Activated T-cell treated with anti-CD3 and anti-CD28 coated beads for 1 hour (primary cell): ENCODE measurements at places on chromosomes 7 and 10.

- peak; percentile 62 for DNase-seq
These were observed 514.8 kb downstream of the DNAJB6 start for GRCh38 chr7:157851501-157852067.

GRCh38 chr10:132152896-132153580 lies 33.7 kb upstream of the DPYSL4 start:
- no peak for DNase-seq

DNA sequence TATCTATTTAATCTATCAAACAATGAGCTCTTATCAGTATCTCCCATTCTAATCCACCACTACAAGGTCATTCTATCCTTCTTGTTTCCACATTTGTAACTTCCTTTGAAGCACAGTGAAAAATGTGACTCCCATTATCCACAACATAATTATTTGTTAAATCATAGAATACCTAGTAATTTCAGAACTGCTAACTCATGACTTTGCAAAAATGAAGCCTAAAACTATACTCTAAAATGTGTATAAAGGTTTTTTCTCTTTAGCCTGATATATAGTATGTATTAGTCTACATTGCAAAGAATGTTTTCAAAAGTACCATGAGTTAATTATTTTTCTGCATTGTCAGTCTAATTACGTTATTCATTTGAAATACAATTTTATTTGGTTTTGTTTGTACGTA lies 12.0 kb upstream of the MRPS16 start:
- DNase-seq = no peak

- DNase-seq = no peak
These were observed 465.5 kb upstream of the KLF6 start for GRCh38 chr10:4250587-4250887.

GRCh38 chr10:32266979-32267378 lies 80.0 kb downstream of the EPC1 start:
- DNase-seq = no peak

DNA sequence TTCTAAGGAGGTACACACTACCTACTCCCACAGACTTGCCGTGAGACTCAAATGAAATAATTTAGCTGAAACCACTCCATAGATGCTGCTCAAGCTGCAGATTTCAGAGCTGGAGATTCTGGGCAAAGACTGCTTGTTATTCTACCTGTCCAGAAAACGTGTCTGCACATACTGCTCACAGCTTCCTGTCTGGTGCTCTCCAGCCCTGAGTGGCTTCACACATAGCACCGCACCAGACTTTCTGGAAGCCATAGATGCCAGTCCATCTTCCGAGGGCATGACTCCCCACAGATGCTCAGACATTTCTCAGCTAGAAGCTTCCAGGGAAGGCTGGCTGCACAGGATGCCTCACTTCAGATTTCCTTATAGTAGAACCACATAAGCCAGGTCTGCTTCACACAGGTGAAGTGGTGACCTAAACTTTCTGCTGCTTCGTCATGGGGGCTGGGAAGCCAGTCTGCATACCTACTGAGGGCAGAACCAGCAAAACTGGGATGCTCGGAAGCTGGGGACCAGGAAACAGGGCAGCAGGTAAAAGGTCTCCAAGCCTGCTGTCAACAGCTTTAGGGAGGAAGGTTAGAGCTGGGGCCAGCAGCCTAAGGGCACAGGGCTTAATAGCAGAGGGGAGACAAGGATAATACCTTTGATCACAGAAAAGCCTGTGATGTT lies 18.2 kb downstream of the CCDC6 start:
- DNase-seq = no peak

- no peak for DNase-seq
These were observed 34.7 kb upstream of the C10orf71 start for GRCh38 chr10:49264177-49264677.

- DNase-seq = no peak
These were observed 50.3 kb upstream of the MET start for GRCh38 chr7:116621649-116622048.

DNA sequence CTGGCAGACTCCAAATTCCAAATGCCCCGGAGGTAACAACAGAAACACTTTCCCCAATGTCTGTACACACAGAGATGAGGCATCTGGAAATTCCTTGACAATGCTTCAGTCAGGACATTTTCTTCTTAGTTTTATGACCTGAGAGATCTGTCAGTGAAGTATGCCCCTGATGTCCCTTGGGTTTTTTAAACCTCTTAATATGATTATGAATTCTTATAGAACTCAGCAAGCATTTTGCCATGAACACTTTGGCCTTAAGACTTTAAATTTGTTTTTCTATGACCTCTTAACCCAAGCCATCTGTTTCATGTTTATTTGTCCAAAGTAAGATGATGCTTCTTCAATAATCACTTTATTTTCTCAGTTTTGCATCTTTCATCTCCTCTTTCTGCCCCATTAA lies 1206.2 kb downstream of the GATA3 start:
- DNase-seq = no peak

DNA sequence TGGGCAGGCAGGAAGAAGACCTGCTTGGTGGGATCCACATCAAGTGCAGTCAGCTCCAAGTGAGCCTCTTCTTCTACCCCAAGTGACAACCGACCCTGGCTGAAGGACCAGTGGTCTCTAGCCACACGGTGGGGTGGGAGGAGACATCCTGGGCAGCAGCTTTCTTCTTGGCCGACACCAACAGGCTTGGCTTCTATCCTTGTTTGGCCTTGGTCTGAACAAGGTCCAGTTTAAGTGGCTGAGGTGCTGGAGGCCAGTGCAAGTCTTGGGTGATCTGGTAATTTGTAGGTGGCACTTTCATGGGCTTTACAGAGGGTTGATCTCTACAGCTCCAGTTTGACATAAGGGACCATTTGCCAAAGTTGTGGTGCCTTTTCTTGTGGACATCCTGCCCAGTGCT lies 63.6 kb upstream of the PDCD4 start:
- DNase-seq = no peak
